ENCODE measurements at places on chromosomes 2 and 18. TPM values are rescaled to one million over a fixed set of nuclear protein-coding genes. Genes with fewer than 3 reads are reported as not detected.

Gene DYSF
- not detected for polyA plus RNA-seq

Gene SKA1
- 0.71 TPM for polyA plus RNA-seq

Gene NT5C1B
- polyA plus RNA-seq: not detected

Gene KCNF1
- 3.4 TPM for polyA plus RNA-seq

Gene AKAIN1
- polyA plus RNA-seq: 444 TPM

Gene CAPN14
- 0.14 TPM for polyA plus RNA-seq

Gene CGREF1
- 28.9 TPM for polyA plus RNA-seq

Gene ZNF397
- 21.5 TPM for polyA plus RNA-seq

Gene FTCDNL1
- 4.8 TPM for polyA plus RNA-seq
